ENCODE measurements at places on chromosomes 12 and 14.

DNA sequence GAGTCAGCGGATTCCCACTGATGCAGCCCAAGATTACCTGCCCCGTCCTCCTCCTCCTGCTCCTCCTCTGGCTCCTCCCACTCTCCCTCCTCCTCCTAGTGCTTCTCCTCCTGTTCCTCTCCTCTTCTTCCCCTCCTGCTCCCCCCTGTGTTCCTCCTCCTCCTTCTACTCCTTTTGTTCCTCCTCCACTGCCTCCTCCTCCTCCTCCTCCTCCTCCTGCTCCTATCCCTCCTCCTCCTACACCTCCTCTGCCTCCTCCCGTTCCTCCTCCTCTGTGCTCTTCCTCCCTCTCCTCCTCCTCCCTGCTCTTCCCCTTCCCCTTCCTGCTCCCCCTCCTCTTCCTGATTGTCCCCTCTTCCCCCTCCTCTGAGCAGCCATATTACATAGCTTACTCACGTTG lies 141.3 kb downstream of the CACNA1C start:
- DNase-seq: no peak

GRCh38 chr14:99466758-99467157 lies 13.9 kb downstream of the SETD3 start:
- DNase-seq: no peak

DNA sequence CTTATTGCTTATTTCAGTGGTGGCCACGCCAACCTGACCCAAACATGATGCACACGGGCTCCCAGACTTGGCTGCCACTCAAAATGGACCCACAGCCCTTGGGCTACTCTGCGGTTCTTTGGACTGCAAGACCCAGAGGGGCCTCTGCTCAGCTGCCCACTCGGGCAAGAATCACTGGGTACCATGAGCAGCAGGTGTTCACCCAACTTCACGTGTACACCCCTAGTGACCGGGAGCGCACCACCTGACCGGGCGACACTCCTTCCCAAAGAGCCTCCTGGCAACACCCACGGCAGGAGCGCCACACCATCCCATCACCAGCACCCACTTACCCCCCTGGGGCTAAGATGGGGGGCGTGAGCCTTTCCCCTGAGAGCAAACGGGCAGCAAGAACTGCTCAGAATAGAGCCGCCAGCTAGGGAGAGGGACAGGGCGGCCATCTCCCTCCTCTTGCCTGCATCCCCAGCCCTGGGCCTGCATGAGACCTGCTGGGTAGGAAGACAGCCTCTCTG lies 32.0 kb downstream of the CCNK start:
- DNase-seq: no peak

GRCh38 chr14:71534506-71534905 lies 397.7 kb upstream of the RGS6 start:
- peak; percentile 59 for DNase-seq

DNA sequence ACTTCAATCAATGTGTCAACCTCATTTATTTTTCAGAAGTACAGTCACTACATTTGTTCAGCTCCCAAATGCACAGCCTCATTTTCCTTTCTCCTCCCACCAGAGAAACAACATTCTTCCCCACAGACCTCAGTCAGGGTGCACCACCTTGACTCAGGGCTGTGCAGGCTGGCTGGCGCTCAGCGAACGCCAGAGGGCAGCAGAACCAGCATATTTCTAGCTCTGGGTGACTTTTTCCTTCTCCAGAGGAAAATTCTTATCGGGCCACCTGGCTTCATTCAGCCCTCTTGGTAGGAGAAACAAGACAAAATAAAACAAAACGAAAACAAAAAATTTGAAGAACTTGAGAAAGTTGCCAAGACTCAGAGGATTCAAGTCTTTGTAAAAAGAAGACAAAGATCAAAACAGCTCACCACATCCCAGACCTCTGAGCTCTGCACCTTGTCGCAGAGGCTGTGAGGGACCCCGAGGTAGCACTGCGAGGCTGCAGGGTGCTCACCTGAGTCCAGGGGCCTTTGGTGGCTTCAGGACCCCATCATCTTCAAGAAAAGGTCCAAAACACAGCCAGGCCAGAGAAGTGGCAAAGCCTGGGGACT lies 33.7 kb downstream of the PAH start:
- DNase-seq: no peak

- DNase-seq: no peak
Measured at GRCh38 chr14:78314484-78314883, 144.3 kb downstream of the NRXN3 start.

GRCh38 chr12:32692358-32692757 lies 13.3 kb downstream of the DNM1L start:
- DNase-seq: no peak

Data from NCI-H446 (cell line).